Stimulated activated CD4-positive, alpha-beta T cell treated with anti-CD3 and anti-CD28 coated beads, Interleukin-1b, Interleukin-23, amount 100 ng/mL, for 1 hour (primary cell): ENCODE measurements at places on chromosomes 3 and 15.

- DNase-seq = no peak
Measured at GRCh38 chr3:57234613-57235575, 7.4 kb downstream of the APPL1 start.

- DNase-seq = no peak
Measured at GRCh38 chr15:99149366-99149765, 44.5 kb downstream of the SYNM start.

- DNase-seq = no peak
Measured at GRCh38 chr15:66704019-66704802, 2.2 kb downstream of the SMAD6 start.

- no peak for DNase-seq
Measured at GRCh38 chr3:190096345-190096744, 24.4 kb downstream of the P3H2 start.

GRCh38 chr3:101833446-101833974 lies 15.8 kb upstream of the NFKBIZ start:
- DNase-seq = no peak

GRCh38 chr3:152258448-152259393 lies 10.0 kb upstream of the MBNL1 start:
- DNase-seq = peak; percentile 50

DNA sequence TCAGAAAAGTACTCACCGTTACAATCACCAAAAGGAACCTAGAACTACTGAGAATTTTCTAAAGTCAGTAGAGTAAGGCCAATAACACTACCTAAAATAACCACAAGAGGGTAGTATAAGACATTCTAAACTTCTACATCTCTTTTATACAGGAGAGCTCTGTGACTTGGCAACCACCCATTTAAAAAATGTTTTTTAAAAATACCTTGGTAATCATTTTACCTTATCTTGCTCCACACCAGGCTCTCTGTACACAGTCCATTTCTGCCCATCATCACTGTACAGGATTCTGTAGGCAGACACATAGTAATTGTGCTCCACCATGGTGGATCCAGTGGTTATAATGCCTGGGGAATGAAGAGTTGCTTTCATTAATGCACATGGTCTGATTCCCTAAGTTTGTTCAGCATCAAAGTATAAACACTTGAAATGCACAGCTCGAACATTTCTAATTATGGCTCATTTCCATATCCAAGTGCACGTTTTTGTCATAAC lies 54.5 kb downstream of the ST3GAL6 start:
- DNase-seq = no peak

DNA sequence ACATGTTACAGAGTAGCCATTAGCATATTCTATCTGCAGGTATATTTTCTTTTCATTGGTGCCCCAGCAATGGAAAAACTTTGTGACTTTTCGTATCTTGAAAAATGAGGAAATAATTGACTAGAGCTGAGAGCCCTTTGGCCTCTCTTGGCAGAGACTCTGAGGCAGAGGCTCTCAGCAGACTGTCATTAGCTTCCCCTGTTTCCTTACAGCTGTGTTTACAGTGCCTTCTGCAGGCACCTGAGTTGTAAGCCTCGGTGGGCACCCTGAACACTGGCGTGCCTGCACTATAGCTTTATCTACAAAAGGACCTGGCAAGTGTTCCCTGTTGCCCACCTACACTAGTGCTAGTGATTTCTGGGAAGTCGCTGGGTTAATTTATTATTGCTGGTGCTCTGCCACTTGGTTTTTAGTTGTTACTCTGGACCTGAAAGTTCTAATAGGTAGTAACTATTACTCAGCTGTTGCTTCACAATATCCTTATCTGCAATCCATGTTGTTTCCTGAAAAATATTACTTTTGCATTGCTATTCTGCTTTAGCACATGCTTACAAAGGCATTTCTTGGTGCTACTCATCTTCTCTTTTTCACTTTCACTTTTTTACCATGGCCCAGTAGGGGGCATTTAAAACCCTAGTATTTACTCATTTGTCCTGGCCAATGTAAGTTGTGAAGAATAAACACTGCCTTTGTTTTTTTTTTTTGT lies 7.8 kb upstream of the GPR171 start:
- no peak for DNase-seq
